Dermis blood vessel endothelial cell (primary cell): ENCODE measurements at places on chromosomes 13 and 19. TPM values are rescaled to one million over a fixed set of nuclear protein-coding genes. Genes with fewer than 3 reads are reported as not detected.

Gene ZNF667
- total RNA-seq: 2.7 and 3.1 TPM in 2 replicates

Gene ERF
- total RNA-seq: 32.7 and 42.4 TPM in 2 replicates

Gene TNFRSF19
- 0.09 and 0.17 TPM in 2 replicates for total RNA-seq

Gene FBXO17
- 15.6 and 17.9 TPM in 2 replicates for total RNA-seq
